ENCODE measurements at places on chromosomes 5 and 9.

GRCh38 chr9:82764061-82764668 lies 298.8 kb downstream of the RASEF start:
- DNase-seq: no peak

GRCh38 chr5:37323607-37324006 lies 47.3 kb downstream of the NUP155 start:
- DNase-seq: no peak

GRCh38 chr9:60545346-60545877 lies 368.8 kb upstream of the SPATA31A5 start:
- DNase-seq: no peak

DNA sequence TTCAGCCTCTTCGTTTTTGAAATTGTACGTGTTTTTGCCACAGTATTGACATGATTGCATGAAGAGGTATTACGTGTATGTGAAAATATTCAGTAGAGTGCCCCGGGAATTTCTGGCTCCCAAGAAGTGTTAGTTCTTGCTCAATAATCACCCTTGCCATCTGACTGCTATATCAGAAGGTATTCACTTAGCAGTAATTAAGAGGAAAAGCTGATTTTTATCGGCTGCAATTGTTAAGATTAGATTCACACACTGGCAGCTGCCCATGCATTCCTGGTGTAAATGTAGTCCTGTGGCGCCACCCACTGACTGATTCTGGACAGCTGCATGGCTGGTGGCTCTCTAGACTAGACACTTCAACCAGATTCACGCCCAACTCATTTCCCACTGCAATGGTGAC lies 440.1 kb upstream of the ADAMTS16 start:
- DNase-seq: no peak

DNA sequence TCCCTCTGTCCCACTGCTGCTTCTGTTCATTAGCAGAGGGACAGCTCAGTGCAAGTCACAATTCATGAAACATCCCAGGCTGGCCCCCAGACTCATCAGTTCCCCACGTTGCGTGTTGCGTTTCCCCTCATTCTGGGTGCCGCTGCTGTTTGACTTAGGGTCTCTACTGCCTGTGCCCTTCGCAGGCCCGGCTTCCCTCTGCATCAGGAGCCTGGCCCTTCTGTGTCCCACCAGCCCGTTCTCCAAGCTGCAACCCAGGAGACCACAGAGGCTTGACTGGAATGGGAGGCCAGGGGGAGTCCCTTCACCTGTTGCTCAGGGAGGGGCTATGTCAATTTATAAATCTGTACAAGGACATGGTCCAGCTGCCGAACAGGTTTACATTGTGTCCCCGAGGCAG lies 53.9 kb upstream of the SUSD3 start:
- no peak for DNase-seq

DNA sequence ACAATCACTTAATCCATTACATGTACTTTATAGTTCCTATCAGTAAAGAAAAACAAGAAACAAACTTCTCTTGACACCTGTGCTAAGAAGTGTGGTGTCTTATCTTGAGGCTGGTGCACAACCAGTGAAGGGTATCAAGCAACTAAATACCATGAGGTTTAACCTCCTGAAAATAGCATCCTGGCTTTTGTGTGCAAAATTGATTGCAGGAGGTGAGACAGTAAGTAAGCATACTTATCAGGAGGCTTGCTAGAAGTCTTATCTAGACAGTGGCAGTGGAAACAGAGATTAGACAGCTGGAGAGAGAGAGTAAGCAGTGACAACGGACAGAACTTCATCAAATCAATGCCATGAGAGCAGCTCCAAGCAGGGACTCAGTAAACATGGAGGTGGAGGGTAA lies 730.3 kb downstream of the DNAH5 start:
- DNase-seq: no peak

GRCh38 chr9:87516222-87516925 lies 18.7 kb downstream of the DAPK1 start:
- DNase-seq: peak; percentile 26

GRCh38 chr9:38737246-38737645 lies 17.3 kb upstream of the FAM240B start:
- DNase-seq: no peak

DNA sequence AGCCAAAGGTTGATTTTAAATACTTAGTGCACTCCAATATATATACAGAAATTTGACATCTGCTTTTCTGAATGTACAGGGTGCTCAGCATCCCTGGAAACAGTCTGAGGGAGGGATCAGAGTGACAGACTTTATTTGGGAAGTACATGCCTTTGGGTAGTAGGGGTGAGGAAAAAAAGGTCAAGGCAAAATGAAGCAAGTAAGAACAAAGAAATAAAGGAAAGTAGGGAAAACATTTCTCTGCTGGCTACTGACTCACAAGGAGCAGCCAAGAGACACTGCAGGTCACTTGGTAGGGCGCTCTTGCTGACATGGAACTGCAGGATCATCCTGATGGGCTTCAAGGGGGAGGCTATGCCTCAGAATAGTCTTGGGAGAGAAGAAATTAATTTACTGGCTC lies 380.9 kb downstream of the RAB3C start:
- DNase-seq: no peak

DNA sequence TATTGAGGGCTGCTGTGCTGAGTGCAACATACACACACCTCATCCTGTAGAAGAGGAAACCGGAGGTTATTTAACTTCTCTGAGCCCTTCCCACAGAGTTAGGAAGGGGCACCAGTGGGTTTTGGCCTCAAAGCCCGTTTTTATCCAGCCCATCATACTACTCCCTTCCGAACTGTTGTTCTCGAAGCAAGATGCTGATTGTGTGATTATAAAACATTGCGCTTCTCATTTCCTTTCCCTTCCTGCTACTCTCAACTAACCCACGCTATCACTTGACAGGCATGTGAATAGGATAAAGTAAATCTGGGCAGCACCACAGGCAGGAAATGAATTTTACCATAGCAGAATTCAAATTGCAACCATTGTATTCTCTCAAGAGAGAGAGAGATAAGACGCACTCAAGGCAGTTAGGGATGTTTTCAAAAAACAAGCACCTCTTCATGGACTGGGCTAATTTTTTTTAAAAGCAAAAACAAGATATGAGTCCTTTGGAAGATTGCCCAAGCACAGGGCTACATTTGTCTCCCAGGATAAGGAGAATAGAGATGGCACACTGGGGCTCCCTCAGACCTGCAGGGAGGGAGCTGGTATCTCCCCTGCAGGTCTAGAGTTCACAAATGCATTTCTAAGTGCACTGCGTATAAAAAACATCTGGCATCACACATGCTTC lies 52.6 kb downstream of the GNA14 start:
- DNase-seq: no peak

DNA sequence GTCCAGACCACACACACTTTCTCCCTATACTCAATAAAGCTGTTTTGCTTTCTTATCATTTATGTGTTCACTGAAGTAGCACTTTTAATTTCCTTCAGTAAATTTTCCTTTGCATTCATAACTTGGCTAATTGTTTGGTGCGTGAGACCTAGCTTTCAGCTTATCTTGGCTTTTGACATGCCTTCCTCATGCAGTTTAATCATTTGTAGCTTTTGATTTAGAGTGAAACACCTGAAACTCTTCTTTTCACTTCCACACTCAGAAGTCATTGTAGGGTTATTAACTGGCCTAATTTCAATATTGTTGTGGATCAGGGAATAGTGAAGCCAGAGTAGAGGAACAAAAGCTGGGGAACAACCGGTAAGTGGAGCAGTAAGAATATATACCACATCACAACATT lies 114.7 kb downstream of the ST8SIA4 start:
- no peak for DNase-seq

GRCh38 chr5:151800532-151800931 lies 28.8 kb downstream of the G3BP1 start:
- no peak for DNase-seq

GRCh38 chr5:17828681-17829080 lies 194.4 kb downstream of the TAF11L14 start:
- no peak for DNase-seq
